ENCODE measurements at places on chromosomes 7 and 10.

GRCh38 chr7:123883154-123883553, 38.2 kb downstream of the HYAL4 start:
- no peak for DNase-seq

DNA sequence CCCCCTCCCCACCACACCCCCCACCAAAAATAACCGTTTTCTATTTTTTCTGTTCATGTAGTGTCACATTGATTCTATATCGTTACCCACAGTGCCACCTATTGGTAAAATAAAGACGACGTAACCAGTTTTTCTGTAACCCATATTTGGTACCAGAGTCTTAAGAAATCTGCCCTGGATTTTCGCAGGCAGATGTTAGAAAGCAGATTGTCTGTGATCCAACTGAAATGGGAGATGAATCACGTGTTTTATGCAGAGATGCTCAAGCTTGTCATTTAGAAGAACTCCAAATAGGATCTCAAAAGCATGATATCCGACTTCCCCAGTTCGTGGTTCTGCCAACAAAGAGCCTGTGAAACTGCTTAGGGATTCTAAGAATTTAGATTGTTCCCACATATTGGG, 261.1 kb upstream of the CSTF2T start:
- DNase-seq: peak; percentile 27

DNA sequence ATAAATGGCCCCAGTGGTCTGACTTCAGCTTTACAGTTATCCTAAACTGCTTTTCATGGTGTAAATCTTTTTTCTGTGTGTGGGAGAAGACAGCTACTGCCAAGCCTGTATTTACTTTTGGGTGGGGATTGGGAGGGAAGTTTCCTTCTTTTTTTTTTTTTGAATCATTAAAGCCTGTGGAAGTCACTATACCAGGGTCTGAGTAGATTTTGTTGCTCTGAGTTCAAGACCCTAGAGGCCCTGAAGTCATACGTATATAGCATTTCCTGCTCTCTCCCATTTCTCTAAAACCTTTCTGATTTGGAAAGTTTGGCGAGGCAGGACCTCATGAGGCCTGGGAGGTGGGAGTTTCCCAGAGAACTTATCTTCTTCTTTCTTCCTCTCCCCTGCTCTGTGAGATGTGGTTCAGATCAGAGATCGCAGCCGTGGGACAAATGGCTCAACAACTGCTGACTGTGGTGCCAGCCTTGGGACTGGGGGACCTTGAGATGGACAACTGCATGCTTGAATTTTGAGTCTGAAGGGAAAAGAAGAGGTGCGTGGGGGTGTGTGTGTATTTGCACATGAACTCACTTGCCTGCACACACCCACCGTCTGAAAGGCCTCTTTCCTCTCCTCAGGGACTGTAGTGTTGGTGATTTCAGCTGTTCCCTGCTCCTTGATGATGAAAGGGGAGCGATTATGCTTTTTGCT, 18.1 kb downstream of the LRMDA start:
- DNase-seq: no peak

DNA sequence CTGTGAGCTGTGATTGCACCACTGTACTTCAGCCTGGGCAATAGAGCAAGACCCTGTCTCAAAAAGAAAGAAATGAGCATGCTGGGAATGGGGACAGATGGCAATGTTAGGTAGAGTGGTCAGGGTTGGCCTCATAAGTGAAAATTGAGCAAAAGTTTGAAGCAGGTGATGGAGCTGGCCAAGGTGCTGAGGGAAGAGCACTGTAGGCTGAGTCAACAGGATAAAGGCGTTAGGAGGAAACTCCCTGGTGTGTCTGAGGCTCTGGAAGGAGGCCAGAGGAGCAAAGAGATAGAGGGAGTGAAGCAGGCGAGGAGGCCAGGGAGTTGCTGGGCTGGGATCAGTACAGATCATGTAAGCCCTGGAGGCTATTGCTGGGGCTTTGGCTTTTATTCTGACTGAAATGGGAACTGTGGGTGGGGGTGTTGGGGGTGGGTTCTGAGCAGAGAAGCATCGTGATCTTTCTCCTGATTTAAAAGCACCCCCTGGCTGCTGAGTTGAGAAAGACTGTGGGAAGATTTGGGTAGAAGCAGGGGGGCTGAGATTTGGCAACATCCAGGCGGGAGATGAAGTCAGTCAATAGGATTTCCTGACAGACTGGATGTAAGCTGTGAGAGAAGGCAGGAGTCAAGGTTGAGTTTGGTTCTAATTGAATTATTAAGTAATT, 52.5 kb upstream of the VKORC1L1 start:
- DNase-seq: no peak

- no peak for DNase-seq
Measured at GRCh38 chr7:39073432-39073831, 95.7 kb downstream of the POU6F2 start.

GRCh38 chr10:89042562-89042961, 52.0 kb downstream of the FAS start:
- no peak for DNase-seq

DNA sequence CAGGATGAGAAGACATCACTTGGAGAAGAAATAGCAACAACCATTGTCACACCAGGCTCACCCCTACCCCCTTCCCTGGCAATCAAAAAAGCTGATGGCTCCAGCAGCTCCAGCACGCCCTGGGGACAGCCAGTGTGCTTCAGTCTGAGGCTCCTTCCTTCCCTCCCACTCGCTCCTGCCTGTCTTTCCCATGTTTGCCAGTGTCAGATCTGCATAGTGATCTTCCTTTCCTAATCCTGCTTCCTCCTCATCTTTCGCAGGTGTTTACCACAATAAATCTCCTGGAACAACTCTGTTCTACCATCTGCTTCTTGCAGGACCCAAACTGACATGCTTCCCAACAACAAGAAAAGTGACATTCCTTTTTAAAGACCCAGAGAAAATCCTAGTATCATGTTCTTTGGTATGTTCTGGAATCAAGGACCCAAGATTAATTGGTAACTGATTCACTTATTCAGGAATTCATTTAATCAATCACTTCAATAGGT, 57.1 kb downstream of the STEAP1B start:
- no peak for DNase-seq

All from CD4-positive, alpha-beta memory T cell (primary cell).